ENCODE measurements at places on chromosomes 12 and 14. TPM values are rescaled to one million over a fixed set of nuclear protein-coding genes. Genes with fewer than 3 reads are reported as not detected.
A peak's percentile ranks its signal among the peaks of the same experiment; 100 is the strongest.

The RAB21 gene
- 53.1 TPM for polyA plus RNA-seq

DNA sequence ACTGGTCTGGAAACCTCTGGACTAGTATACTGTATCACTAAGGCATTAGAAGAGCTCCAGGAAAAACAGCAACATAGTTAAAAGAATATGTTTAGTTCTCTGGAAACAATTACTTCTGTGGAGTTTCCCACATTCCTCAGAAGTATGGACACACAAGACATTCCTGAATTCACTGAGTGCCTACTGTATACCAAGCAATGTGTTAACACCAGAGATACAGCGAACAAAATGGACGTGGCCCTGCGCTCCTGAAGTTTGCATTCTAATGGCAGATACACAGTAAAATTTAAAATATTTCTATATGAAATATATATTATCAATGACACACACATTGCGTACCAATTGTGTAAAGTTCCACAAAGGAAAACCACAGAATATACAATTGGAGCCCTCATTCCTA, 1.1 kb downstream of the ANGEL1 start:
- H3K4me3 ChIP-seq: peak overlapping the region; percentile 89
- DNase-seq: peak; percentile 39
- no peaks in the 10 kb centered on the region for H3K27me3 ChIP-seq
- peaks cover 30% of the 10 kb centered on the region for H3K36me3 ChIP-seq
- H3K27ac ChIP-seq: peak overlapping the region; percentile 68

DNA sequence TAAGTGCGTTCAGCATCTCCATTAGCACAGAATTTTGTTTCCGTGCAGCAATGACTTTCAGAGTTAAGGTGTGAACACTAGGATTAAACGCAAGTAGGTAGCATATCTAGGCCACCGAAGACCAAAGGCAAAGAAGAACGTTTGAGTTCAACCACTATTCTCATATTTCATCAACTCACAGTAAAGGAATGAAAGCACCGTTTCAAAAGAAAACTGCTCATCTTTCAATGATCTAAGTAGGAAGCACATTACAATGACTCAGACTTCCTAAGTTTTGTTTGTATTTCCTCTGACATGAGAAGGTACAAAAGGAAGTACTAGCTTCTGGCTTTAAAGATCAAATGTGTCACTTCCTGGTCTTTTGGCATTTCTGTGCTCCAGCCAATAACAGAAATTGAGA, 57.6 kb downstream of the ACADS start:
- DNase-seq: no peak
- no peak overlapping the region for H3K4me3 ChIP-seq
- H3K27ac ChIP-seq: no peak overlapping the region
- H3K4me1 ChIP-seq: no peaks in the 10 kb centered on the region
- no peaks in the 10 kb centered on the region for H3K27me3 ChIP-seq

- no peak overlapping the region for H3K4me3 ChIP-seq
- H3K4me1 ChIP-seq: no peaks in the 10 kb centered on the region
- no peak overlapping the region for H3K27ac ChIP-seq
- H3K27me3 ChIP-seq: peaks cover 3% of the 10 kb centered on the region
Observed at GRCh38 chr14:34201909-34202637, 251.2 kb upstream of the EGLN3 start.

GRCh38 chr12:75747572-75748021, 236.2 kb upstream of the KRR1 start:
- no peak overlapping the region for H3K27ac ChIP-seq
- no peak overlapping the region for H3K4me3 ChIP-seq
- H3K4me1 ChIP-seq: no peaks in the 10 kb centered on the region
- no peak for DNase-seq
- H3K36me3 ChIP-seq: no peaks in the 10 kb centered on the region

The TROAP gene
- polyA plus RNA-seq: 15.8 TPM

DNA sequence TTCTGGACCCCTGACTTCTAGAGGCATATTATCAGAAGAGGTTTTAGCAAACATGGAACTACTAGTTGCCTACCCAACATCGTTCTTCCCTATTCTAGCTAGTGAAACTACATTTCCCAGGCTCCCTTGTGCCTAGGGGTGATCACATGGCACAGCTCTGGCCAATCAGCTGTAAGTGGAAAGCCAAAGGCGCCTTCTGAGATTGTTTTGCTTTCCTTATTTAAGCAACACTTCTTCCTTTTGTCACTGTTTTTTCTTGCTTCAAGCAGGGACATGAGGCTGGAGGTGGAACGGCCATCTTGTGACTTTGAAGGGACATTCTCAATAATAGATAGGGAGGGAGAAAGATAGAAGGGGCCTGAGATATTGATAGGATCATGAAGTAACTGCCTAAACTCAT, 136.7 kb downstream of the ZNF664 start:
- H3K4me3 ChIP-seq: no peak overlapping the region
- H3K27me3 ChIP-seq: no peaks in the 10 kb centered on the region
- H3K36me3 ChIP-seq: no peaks in the 10 kb centered on the region
- H3K4me1 ChIP-seq: no peaks in the 10 kb centered on the region
- H3K27ac ChIP-seq: no peak overlapping the region

DNA sequence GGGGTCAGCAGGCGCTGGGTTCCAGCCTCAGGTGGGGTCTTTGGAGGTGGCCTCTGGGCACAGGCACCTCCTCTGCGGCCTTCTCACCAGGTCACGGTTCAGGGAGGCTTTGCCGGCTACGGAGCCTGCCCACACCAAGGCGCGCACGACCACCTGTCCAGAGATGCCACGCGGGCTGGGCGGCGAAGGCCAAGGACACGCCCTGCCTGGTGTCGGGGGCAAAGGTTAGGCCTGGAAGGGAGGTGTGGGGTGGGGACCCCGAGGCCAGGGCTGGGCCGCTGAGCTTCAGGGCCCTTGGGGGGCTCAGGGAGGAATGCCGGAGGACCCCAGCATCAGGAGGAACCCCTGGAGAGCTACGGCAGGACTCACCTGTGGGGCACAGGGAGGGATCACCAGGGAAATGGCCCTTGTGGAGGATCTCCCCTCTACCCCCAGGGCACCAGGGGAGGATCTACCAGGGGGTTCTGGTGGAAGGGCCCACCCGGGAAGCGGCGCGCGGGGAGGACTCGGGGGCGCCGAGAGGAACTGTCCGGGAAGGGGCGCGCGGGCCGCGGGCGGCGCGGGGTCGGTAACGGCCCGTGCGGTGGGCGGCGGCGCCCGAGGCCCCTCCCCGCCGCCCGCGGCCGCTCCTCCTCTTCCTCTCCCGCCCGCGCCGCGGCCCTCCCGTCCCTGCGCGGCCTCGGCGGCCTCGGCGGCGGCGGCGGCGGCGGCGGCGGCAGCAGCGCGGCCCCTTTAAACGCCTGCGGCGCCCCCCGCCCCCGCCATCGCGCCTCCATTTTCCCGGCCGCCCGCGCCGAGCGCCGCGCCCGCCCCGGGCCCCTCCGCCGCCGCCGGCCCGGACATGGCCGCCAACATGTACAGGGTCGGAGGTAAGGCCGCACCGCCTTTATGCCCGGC, at the start of gene MTA1:
MTA1 (plus strand) TSS at position 633 of the 897 bp plus-strand sequence; CDS start at position 842, 209 bp downstream.
- H3K27ac ChIP-seq: peak within 1 kb of the TSS; percentile 38
- peaks cover 26% of the 10 kb centered on the region for H3K4me1 ChIP-seq
- H3K36me3 ChIP-seq: peaks cover 5% of the 10 kb centered on the region
- H3K4me3 ChIP-seq: peak within 1 kb of the TSS; percentile 77
- no peak for DNase-seq

DNA sequence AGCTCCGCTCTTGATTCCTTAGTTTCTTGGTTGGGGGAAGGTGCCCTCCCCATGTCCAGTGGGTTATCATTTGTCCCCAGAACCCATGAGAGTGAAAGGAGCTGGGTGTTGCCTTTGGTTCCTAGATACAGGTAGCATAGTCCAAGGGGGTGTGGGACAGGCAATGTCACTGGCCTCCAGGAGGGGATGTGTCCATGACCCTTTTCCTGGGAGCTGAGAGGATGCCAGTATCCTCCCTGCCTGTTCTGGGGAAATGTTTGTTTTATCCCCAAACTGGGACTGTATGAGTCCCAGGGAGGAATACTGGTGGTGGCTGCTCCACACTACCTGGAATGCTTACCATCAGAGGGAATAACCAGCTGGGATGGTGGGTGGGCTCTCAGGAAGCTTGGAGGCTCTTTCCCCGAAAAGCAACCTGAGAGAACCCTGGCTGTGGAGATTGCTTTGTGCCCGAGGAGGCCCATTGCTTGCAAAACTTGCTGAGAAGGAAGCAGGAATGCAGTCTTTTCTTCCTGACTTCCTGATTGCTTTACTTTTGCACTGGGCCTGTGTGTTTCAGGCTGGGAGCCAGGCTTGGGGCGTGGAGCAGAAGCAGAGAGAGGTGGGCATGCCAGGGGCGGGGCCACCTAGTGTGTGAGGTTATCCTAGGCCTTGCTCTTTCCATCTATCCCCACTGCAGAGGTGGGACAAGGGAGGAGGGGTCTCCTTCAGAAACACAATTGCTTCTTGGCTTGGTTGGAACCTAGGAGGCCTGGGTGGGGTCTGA, 715 bp upstream of the SLC10A1 start:
- peak overlapping the region; percentile 36 for H3K27ac ChIP-seq
- DNase-seq: peak; percentile 29
- no peaks in the 10 kb centered on the region for H3K36me3 ChIP-seq
- H3K4me1 ChIP-seq: peaks cover 18% of the 10 kb centered on the region
- no peaks in the 10 kb centered on the region for H3K27me3 ChIP-seq
- no peak overlapping the region for H3K4me3 ChIP-seq

GRCh38 chr14:74518221-74518620, 24.7 kb downstream of the ISCA2 start:
- DNase-seq: no peak
- H3K36me3 ChIP-seq: no peaks in the 10 kb centered on the region
- no peak overlapping the region for H3K4me3 ChIP-seq

DNA sequence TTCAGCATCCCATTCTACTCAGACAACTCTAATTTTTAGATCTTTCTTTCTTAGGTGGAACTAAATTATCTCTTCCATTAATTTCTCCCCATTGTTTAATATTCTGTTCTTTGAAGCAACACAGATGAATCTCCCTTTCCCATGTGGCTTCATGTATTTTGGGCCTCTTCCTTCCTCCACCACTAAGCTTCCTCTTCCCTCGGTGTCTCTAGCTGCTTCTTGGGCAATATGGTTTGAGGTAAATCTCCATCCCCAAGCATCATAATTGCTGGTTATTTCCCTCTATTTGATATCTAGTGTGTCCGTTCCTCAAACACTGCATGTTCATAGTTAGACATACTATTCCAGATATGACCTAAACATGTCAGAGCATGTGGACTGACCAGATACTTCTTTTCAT, 119.2 kb downstream of the PELI2 start:
- no peaks in the 10 kb centered on the region for H3K4me1 ChIP-seq
- no peaks in the 10 kb centered on the region for H3K36me3 ChIP-seq
- no peak overlapping the region for H3K27ac ChIP-seq

- no peaks in the 10 kb centered on the region for H3K36me3 ChIP-seq
- no peak overlapping the region for H3K4me3 ChIP-seq
- DNase-seq: no peak
- peaks cover 9% of the 10 kb centered on the region for H3K4me1 ChIP-seq
Observed at GRCh38 chr12:4905316-4905715, 4.4 kb upstream of the KCNA1 start.

- H3K27me3 ChIP-seq: no peaks in the 10 kb centered on the region
- H3K36me3 ChIP-seq: no peaks in the 10 kb centered on the region
- peaks cover 15% of the 10 kb centered on the region for H3K4me1 ChIP-seq
- H3K4me3 ChIP-seq: no peak overlapping the region
Observed at GRCh38 chr12:71201136-71201679, 43.4 kb upstream of the TSPAN8 start.

DNA sequence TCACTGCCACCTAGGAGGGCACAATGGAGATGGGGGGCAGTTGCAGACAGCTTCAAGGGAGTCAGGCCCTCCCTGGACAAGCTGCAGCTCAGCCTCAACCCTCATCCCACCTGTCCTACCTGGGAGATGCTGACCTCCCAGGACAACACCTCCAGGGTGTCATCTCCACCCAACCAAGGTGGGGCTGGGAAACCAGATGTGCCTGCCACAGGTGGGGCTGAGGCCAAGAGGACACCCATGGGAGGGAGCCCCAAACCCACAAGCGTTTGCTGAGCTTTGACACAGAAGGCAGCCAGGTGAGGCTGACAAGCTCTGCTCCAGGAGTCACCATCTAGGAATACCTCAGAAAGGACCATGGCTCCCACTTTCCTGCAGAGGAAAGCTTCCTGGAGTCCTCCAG, 31.5 kb downstream of the ZFP36L1 start:
- H3K36me3 ChIP-seq: no peaks in the 10 kb centered on the region
- peaks cover 64% of the 10 kb centered on the region for H3K4me1 ChIP-seq
- H3K4me3 ChIP-seq: no peak overlapping the region
- no peaks in the 10 kb centered on the region for H3K27me3 ChIP-seq
- H3K27ac ChIP-seq: peak overlapping the region; percentile 28

DNA sequence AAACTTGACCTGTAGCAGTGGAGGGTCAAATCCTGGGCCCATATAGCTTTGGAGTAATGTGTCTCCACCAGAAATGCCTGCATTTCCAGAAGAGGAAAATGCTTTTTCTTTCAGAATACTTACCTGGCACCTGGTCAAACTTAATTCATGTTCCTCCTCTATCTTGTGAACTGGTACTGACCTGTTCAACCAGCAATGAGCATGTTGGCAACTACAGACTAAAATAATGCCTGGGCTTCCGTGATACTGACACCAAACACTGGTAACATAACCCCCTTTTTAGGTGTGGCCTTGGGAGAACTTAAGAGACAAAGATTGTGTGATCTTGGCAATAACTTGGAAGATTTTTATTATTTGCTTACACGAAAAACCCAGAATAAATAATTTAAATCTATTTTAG, 23.8 kb upstream of the MGST1 start:
- H3K4me3 ChIP-seq: no peak overlapping the region
- peaks cover 11% of the 10 kb centered on the region for H3K4me1 ChIP-seq
- no peaks in the 10 kb centered on the region for H3K27me3 ChIP-seq
- no peak for DNase-seq
